Central memory CD4-positive, alpha-beta T cell (primary cell): ENCODE measurements at places on chromosomes 5 and 9.

GRCh38 chr5:54646356-54647101 lies 129.0 kb downstream of the SNX18 start:
- DNase-seq, result peak; percentile 53

DNA sequence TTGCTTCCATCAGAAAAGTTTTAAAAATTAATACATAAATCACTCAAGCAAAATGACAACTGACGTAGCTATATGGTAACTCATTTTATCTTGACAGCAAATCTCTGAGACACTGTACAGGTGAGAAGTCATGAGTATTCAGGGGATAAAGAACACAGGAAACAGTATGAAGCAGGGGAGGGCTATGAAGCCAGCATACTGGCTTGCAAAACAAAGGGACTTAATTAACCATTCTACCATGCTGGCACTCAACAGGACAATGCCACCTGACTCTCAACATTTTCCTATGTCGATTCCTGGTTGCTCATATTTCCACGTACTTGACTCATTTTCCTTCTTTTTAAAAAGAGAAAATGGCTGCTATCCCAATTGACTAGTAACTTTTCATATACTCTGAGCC lies 151.4 kb upstream of the RETREG1 start:
- no peak for DNase-seq

DNA sequence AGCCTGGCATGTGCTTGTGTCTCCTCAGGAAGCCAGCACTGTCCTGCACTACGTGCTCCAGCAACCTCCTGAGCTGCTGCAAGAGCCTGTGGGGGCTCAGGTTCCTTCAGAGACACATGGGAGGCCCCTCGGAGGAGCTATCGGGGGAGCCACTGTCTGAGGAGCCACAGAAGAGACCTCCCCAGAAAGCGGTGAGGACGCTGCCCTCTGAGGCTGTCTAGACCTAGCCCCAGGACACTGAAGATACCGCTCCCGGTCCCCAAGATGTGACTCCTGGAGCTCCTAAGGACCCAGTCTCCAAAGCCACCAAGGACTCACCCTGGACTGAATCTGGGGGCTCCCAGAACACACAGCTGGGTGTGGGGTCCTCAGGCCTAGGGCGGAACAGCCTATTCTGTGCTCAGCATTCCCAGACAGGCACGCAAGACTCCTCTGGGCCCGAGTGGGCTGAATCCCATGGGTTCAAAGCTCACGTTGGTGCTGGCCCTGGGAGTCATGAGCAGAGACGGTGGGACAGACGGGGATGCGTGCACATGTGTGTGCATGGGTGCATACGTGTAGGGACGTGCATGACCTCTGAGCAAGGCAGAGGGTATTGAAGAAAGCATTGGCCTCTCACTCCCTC lies 50.0 kb downstream of the HRH2 start:
- no peak for DNase-seq

GRCh38 chr5:30331534-30331933 lies 862.0 kb upstream of the CDH6 start:
- DNase-seq, result no peak

GRCh38 chr5:59099270-59099994 lies 516.6 kb downstream of the RAB3C start:
- DNase-seq, result peak; percentile 77

GRCh38 chr9:127847178-127847510 lies 7.3 kb downstream of the ENG start:
- no peak for DNase-seq

DNA sequence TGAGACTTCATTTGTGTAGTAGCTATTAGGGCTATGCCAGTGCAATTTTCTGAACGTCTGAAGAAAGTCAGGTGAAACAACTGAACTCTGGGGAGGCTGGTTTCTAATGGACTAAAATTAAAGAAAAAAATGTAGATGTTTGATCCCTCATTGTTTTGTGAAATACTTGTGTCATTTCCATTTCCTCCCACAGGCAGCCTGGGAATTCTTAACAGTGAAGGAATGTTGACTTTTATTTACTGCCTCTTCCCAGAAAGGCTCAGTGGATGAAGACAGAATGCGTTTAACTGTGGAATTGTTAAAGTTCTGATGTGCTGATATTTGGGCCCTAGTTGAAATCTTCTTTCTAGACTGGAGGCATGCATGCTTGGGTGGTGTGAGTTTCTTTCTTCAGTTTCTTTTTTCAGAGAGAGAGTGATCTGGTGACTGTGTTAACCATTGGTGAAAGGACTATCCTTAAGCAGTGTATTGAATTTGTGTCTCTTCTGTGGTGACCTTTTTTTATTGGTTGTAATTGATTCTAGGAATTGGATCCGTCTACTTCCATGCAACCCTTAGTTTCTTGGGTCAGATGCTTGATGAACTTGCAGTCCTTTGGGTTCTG lies 15.5 kb downstream of the ACER2 start:
- no peak for DNase-seq

DNA sequence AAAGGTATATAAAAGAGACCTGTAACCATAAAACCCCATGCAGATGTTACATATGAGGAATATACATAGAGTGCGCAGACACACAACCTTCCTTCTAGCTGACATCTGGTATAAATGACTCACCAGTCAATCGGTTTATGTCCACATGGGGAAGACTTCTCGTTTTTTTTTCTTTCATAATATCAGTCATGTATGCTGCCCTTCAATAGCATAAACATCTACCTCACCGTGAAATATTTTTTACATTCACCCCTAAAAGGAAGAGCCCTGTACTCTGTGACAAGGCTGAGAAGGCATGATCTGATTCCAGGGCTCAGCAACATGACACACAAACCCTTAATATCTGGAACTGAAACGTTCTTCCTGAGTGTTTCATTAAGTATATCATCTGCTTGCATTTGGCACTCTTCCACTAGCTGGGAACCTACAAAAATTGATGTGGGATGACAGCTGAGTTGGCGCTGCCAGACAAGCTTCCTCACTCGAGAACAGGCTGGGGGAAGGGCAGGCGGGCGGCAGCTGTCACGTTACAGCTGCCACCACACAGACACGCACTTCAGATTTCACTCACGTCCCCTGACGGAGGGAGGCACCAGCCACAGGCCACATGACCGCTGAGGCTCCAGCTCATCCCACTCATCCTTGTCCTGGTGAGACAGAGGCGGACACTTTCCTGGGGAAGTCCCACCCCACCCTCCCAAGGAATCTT lies 74.2 kb downstream of the SHB start:
- DNase-seq, result no peak

DNA sequence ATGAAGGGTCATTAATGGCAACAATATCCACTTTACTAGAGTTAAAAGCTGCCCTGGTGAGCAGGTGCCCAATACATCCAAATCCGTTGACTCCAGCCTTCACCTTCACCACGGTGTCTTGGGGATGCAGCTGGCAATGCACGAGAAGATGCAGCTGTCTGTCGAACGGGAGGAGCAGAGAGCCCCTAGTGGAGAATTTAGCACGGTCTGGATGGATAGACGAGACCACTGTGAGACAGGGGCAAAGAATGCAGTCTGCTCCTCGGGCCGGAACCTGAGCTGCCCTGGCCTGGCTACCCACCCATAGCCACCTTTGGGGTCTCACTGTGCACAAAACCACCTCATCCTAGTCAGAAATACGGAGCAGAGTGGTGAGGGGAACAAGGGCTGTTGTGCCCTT lies 35.1 kb downstream of the ADRA1B start:
- DNase-seq, result no peak

DNA sequence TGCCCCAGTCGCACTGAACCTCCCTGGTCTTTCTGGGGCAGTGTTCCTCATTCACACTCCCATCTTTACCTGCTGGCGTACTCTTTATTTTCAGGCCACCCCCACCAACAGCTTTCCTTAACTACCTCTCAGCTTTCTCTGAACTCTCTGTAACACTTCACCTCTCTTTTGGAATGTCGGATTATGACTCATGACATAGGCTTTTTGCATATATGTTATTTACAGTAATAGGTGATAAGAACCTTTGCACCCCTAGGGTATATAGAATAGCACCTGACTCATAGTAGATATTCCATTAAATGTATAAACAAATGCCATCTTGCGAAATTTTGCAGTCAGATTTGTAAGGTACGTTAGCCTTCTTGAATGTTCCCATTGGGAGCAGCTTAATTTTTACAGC lies 52.9 kb upstream of the MIER3 start:
- no peak for DNase-seq

DNA sequence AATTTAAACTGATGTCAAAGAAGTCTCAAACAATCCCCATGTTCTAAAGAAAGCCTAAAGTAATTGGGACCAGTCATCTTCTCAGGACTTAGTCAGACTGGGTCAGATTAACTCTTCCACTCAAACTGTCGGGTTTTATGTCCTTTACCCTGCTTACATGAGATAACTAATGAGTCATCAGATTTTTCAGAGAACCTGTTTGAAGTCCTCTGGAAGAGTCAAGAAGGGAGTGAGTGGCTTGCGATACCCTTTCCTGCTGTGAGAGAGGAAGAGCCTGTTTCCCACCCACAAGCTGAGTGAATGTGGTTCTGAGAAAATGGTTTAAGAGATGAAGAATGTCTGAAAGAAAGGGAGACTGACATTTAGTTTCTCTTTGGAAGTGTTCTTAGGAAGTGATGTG lies 1866.7 kb upstream of the C9orf72 start:
- no peak for DNase-seq

DNA sequence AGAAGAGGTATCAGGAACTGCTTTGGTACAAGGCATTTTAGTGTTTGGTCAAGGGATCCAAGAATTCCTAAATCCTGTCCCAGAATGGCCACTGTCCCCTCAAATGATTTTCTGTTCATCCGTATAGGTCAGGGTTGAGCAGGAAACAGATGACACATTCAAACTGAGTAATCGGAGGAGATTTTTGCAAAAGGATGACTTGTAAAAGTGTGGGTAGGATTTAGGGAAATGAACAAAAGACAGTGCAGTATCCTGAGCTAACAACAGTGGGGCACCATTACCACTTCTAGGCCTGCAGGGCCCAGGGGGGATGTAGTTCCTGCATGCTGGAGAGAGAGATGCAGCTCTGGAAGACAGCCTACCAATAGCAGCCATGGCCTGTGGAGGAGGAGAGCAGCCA lies 290.1 kb downstream of the ZSWIM6 start:
- DNase-seq, result no peak

DNA sequence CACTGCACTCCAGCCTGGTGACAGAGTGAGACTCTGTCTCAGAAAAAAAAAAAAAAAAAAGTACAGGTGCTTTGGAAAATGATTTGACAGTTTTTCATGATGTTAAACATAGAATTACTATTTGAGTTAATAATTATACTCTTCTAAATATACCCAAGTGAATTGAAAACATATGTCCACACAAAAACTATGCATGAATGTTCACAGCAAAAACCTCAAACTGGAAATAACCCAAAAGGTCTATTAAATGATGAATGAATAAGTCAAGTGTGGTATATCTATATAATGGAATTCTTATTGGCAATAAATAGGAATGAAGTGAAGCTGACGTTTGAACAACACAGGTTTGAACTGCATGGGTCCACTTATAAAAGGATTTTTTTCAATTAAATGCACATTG lies 207.2 kb upstream of the DAB2 start:
- no peak for DNase-seq

DNA sequence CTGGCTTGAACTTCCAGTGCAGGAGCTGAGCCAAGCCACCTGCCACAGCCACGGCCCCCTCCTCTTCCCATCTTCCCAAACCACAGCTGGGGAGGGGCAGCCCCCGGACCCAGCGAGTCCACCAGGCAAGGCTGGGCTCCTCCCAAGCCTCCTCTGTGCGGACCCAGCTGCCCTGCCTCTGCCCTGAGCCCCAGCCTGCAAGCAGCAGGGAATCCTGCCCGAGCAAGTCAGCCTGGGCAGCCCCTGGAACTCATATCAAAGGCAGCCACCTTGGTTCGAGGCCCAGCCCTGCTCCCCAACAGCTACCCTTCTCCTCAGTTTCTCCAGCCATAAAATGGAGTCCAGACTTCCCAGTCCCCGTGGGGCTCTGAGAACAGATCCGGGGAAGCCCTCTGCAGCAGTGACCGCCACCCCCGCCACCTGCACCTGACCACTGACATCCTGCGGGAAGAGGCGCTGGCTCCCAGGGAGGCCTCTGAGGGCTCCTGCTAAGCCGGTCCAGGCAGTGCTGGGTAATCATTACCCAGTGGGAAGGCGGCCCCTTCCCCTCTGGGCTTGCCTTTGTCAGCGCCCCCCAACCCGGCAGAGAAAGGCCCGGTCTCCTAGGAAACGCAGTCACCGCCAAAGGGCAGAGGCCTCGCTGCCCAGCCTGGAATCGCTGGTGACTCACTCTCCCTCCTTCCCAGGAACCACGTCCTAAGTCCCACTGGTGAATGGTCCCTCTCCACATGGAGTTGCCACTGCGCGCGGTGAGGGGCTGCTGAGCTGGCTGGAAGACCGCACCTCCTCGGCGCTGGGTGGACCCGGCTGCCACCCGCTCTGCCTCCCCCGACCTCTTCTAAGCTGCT lies 1.5 kb downstream of the VAV2 start:
- no peak for DNase-seq

DNA sequence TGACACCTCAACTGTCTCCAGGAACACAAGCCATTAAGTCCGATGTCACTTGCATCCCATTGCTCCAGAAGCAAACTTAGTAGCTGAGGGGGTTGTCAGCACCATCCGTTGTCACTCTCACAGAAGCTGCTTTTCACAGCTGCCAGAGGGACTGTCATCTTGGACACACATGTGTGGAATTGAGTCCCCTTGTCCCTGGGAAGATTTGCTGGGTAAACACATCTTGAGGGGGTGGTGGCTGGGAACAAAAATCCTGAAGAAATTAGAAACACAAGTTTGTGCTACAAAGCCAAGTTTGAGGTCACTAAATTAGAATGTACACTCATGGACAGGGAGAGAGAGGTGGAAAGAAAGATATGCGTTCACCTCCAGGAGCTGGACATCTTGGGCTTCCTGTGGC lies 55.2 kb upstream of the ADRA1B start:
- DNase-seq, result no peak

- DNase-seq, result no peak
These were observed 46.1 kb downstream of the ARHGEF28 start for GRCh38 chr5:73672132-73672531.

DNA sequence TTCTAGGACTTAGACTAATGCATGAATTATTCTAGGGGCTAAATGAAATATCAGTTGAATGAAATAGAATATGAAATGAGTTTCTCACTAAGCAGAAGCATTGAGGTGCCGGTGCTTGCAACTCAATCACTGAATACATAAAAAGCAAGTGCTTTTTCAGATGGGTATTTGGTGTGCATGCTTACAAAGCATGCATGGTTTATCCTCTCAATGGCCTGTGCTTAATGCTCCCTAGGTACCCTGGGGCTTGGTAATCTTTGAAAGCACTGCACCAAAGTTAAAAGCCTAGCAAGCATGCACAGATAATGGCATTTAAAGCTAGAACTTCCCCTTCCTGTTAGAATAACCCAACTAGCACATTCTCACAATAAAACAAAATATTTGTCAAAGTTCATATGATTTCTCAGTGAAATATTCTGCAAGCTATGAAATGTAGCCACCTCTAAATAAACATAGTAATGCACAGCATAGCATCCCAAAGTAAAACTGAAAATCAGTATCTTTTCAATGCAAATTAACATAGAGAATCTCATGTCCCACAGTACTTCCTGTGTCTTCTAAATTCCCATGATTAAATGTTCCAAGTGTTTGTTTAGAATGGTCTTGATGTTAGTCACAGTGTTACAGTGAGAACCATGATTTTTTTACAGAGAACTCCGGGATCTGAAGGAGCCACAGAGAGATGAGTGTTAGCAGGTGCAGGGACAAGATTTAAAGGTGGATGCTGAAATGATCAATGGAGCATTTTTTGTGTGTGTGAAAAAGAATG lies 143.4 kb upstream of the CDH6 start:
- no peak for DNase-seq
